ENCODE measurements at places on chromosomes 12 and 14. TPM values are rescaled to one million over a fixed set of nuclear protein-coding genes. Genes with fewer than 3 reads are reported as not detected.

DNA sequence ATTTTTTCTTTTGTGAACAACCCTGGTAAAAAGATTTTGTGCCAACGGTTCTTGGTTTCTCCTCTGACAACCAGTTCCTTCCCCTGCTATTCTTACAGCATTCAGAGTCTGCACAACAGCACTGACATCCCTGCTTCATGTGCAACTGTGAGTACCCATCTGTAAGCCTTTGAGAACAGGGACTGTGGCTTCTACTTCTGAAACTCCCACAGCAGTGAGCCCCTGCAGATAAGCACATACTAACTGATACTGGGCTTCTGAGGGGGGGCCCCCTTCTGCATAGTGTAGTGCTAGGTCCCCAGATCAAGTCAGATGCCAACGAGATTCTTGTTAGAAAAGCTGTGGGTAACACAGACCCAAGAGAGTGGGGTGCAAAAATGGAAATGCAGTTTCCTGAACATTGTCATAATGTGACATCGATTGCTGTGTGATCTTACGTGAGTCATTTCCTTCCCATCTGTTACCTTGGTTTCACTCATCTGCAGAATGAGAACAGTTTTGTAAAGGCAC, 11.1 kb upstream of the NINJ2 start:
- no peak for DNase-seq

DNA sequence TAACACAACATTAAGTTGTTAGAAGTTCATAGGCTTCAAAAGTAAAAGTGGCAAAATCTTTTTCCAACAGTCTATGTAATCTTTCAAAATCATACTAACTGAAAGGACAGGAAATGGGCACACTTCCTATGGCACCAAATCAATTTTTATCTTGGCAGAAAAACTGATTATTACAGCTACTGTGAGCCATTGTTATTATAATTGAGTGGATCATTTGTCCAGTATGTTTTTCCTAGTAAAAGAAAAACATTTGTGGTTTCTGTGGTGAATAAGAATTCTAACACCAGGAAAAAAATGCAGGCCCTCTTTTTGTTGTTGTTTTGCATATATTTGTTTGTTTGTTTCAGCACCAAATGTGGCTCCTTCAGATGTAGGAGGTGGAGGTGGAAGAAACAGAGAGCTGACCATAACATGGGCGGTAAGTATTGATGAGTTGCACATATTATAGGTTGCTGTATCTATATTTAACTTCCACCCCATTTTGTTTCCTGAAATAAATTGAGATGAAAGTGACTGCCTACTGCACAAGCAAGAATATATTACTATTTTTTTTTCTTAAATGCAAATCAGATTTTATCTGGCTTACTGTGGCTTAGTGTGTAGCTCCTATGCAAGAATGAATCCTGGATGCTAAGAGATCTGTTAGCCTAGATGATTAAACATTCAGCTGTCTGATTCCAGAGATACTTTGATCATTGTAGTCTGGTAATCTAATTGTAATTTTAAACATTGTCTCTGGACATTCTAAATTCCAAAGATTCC, 174.1 kb upstream of the PDZRN4 start:
- DNase-seq = no peak

- no peak for DNase-seq
Observed at GRCh38 chr14:51548187-51548586, 103.5 kb upstream of the FRMD6 start.

GRCh38 chr12:79634957-79635471, 55.8 kb downstream of the PAWR start:
- no peak for DNase-seq

DNA sequence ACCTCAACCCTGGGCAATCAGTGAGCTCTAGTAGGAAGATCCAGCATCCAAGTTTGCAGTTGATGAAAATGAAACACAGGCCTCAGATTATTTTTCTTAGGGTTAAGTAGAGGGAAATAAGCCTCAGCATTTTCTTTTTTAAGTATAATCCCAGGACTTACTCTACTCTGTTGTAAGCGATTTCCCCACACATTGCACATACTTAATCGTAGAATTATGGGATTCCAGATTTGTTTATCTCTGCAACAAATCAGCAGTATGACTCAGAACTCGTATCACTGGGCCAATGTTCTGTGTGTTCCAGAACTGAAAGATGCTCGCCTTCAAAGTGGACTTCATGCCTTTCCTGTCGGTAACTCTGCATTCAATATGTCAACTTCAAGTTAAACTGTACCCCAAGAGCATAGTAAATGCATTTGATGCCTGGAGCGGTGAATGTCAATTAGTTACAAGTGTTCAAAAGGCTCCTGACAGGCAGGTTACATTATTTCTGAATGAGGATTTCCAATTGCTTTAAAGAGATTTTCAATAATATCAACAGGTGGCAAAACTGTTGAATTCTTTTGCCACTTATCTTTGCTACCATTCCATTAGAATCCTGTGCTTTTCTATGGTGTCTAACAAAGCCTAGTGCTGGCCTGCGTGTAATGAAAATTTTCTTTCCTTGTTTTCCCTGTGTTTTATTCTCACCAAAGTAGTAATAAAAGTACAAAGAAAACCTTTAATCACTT, 323.8 kb upstream of the SYT1 start:
- no peak for DNase-seq

- DNase-seq = no peak
Observed at GRCh38 chr12:108564724-108565123, 2.3 kb downstream of the ISCU start.

DNA sequence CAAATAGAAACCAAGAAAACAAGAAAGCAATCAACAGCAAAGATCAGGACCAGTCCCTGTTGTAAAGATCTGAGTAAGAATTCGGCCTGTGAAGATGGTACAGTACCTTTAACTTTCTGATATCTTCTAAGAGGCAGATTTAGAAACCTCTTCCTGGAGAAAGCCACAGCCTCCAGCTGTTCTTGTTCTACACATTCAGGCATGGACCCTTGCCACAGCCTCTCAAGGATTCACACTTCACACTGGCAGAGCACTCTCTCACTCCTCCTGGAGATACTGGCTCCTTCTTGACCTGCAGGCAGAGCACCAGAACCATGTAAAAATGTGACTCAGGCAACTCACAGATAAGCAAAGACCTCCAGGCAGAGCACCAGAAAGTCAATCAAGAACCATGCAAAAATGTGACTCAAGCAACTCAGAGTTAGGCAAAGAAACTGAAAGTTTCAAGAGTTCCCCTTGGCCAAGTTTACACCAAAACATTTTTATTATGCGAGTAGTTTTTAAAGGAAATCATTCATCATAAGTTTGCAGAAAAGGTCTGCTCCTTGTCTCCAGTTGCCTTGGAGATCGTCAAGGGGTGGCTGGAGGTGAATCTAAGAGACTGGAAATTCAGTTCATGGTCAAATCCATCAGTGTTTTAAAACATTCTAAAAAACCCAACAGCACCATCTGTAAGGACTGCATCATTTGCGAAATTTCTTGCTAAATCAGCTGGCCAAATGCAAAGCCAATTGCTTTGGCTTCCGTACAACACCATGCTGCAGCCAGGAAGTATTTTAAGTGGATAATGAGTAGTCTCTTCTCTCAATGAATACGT, 119.3 kb upstream of the MDM1 start:
- no peak for DNase-seq

GRCh38 chr14:73759183-73759713, 45.1 kb upstream of the PNMA1 start:
- no peak for DNase-seq

DNA sequence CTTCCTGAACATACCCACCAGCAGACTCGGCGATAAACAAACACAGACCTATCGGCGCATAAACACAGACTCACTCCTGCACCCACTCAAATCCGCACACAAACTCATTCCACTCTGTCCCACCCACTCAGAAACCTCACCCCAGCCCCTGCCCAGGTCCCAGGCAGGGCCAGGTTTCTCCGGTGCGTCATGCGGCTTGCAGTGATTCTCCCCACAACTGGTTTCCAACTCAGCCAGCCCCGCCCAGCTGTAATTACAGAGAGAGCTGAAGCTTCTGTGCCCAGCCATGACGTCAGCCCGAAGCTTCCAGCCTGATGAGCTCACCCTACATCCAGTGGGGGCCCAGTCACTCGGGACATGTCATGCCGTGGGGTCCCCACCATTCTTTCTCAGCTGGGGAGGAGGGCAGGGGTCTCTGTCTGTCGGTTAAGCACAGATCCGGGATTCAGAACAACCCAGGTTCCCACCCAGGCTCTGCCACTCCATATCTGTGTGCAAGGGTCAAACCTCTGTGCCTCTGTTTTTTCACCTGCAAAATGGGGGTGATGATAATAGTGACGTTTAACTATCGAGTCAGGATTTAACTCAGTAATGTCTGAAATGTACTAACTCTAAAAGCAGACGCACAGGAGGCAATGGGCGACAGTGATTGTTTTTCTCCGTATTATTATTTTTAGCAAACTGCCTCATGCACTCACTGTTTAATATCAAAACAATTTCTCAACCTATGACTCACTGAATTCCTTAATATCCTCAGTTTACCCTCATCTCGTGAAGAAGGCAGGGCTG, 2.3 kb upstream of the HSPB8 start:
- DNase-seq = peak; percentile 50

GRCh38 chr12:120825337-120825736, 78.8 kb downstream of the SPPL3 start:
- no peak for DNase-seq

DNA sequence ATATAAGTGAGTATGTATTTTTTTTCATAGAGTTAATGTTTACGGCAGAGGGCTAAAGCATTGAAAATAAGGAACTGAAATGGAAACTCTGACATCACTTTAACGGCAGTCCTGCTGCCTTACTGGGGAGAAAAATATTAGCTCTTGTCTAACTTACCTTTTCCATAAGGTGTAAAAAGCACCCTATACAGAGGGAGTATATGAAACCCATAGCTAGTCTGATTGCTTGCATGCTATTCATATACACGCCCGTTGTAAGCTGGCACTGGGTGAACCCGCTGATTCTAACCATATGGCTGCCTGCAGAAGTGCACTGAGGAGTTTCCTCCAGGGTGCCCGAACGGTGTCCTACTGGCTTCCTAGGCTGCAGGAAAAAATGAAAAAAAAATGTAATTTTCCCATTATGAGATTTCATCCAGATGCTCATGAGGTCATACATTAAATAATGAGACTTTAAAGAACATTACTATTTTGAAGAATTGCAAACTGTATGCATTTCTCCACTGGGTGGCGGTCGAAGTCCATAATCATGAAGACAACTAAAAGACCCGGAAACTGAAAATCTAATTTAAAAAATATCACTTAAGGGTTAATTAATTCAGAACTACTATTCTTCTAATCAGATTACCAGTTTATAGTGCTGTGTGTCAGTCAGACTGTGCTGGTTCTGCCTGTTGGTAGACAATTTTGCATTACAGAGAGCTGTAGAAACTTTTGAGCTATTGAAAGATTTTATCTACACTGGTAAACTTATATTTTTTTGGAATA, 144.7 kb downstream of the ALX1 start:
- DNase-seq = no peak

MGST1 gene
- 29.8 TPM for polyA plus RNA-seq

KICS2 gene
- polyA plus RNA-seq = 6.3 TPM

BRI3BP gene
- 11.2 TPM for polyA plus RNA-seq

FBLN5 gene
- 138 TPM for polyA plus RNA-seq
